Brain (organoid and tissue), 16 donors: ENCODE measurements at places on chromosomes 4 and X.

- no peak for DNase-seq
Observed at GRCh38 chr4:109156356-109156755, 146.1 kb downstream of the COL25A1 start.

GRCh38 chr4:138449938-138450337 is 207.8 kb upstream of the SLC7A11 start:
- DNase-seq = no peak

DNA sequence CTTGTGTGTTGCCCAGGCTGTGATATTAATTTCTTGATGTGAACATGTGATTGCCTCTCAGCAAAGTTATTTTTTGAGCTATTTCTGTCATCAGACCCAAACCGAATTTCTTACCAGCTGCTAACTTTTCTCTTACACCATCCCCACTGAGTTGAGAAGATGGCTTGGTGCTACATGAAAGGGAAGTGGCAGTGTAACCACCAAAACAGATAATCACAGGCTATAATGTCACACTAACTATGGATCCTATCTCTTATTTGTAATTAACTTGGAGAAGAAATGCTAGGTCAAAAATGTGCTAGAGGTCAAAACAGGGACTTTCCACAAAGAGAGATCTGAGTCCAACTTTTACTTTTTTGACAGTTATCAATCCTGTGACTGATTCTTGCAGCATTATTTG is 43.8 kb downstream of the ELOVL6 start:
- DNase-seq = no peak

- no peak for DNase-seq
Observed at GRCh38 chr4:56863441-56864139, 42.1 kb upstream of the SPINK2 start.

GRCh38 chr4:95701500-95702170 is 138.3 kb upstream of the PDHA2 start:
- no peak for DNase-seq

DNA sequence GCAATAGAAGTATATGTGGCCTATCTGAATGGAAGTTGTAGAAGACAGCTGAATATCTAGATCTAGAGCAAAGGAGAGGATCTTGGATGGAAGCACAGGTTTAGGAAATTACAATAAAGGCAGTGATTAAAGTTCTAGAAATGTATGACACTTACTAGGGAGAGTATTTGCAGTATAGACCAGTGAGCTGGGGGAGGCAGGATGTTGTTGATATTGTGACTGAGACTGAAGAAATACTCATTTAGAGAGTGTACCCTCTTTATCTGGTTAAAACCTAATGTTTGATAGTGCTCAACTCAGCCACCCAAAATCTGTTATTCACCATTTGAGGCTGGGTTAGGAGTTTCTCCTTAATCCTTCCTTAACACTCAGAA is 439.5 kb downstream of the GRXCR1 start:
- no peak for DNase-seq

DNA sequence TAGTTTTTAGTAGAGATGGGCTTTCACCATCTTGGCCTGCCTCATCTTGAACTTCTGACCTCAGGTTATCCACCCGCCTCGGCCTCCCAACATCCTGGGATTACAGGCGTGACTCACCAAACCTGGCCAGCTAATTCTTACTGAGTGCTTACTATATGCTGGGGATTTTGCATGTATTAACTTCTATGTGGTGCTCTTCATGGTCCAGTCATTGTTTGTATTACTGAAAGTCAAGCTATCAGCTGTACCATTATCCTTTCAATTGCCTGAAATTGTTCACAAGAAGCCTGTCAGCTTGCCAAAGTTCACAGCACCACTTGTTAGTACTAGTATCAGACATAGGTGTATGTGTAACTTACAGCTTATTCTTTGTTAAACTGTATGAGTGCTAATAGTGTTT is 1272.1 kb downstream of the ARAP2 start:
- DNase-seq = no peak

DNA sequence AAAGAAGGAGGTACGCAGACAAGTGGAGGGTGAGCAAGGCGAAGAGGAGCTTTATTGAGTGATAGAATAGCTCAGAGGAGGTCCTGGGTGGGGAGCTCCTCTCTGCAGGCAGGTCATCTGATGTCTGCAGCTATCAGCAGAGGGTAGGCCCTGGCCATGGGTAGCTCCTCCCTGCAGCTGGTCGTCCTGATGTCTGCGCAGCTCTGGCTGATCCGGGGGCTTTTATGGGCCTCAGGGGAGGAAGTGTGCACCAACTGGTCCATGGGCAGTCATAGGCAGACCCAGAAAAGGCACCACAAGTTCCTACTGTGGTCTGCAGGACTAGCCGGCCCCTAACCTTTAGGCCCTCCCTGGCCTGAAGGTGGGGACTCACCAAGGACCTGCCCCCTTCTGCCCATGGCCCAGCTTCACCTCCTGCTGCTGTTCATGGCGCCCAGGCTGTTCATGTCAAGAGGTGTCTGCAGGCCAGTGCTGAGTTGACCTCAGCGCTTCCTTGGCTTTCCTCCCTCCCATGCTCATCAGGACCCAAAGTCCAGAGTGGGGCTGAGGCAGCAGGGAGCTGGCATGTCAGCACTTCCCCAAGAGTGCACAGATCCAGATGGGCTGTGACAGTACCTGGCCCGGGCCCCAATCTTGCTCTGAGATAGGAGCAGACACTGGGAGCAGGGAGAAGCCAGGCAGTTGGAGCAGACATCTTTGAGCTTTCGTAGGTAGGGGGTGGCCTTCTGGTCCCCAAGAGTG is 46.1 kb downstream of the ARAP2 start:
- DNase-seq = no peak

GRCh38 chr4:132238697-132239096 is 910.4 kb upstream of the PCDH10 start:
- no peak for DNase-seq

- no peak for DNase-seq
Observed at GRCh38 chr4:19806865-19807264, 444.8 kb upstream of the SLIT2 start.

GRCh38 chr4:98606894-98607293 is 51.5 kb downstream of the TSPAN5 start:
- no peak for DNase-seq

DNA sequence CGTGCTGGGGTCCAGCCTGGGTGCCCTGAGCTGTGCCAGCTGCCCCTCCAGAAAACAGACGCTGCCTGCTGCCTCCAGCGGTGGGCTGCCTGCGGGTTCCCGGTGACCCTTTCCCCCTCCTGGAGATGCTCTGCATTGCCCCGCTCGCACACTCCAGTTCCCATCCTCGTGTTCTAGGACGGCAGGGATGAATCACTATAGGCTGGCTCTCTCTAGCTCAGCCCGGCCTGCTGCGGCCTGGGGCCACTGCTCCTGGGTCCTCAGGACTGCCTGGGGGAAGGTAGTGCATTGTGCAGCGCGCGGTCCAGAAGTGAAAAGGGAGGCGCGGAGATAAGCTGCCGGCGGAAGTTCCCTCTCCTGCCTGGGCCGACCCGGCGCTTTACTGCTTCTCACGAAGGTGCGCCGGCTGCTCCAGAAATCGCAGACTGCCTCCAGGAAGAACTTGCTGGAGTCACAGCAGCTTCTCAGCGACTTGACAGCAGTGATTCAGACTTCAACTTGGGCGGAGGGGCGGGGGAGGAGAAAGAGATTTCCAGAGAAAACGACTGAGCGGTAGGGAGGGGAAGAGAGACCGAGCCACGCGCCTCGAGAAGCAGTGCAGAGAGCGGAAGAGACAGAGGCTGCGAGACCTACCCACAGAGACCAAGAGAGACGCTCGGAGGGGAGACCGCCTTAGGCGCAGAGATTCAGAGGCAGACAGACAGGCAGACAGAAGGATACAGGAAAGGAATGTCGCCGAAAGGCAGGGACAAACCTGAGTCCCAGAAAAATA is 6.7 kb upstream of the MSX1 start:
- DNase-seq = peak; percentile 12

DNA sequence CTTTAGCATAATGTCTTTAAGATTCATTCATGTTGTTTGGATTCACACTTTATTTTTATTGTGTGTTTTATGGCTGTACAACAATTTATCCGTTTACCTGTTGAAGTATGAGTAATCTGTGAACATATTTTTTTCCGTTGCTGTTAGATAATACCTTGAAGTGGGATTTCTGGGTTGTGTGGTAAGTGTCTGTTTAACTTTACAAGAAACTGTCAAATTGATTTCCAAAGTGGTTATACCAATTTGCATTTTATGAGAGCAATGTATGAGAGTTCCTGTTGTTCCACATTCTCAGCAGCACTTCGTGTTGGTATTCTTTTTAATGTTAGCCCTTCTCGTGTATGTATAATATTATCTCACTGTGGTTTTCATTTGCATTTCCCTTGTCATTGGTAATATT is 53.6 kb downstream of the USP53 start:
- DNase-seq = no peak

DNA sequence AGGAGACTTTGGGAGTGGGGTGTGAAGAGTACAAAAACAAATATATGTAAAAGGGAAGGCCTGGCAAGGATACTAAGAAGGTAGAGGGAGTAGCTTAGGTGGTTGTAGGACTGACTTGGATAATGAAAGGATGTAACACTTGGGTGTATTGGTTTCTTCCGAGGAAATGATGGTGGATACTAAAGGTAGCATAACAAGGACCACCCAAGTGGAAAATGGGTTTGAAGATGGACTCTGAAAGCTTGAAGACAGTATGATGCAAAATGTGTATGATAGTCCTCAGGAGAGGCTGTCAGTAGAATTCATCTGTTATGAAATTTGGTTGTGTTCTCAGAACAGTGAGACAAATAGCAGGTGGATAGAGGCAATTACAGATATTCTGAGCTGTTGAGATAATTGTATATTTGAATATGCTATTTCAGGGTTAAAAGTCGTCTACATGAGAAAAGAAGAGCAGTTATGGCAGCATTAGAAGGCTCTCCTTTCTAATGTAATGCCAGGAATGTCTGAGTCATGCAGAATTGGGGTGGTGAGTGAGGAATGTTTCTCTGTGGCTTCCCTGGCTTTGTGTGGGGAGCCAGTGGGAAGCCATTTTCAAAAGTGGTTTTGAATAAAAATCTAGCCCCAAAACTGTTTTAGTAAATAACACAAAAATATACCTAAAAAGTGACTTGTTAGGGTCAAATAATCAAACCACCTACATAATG is 75.6 kb downstream of the FHIP1A start:
- no peak for DNase-seq

DNA sequence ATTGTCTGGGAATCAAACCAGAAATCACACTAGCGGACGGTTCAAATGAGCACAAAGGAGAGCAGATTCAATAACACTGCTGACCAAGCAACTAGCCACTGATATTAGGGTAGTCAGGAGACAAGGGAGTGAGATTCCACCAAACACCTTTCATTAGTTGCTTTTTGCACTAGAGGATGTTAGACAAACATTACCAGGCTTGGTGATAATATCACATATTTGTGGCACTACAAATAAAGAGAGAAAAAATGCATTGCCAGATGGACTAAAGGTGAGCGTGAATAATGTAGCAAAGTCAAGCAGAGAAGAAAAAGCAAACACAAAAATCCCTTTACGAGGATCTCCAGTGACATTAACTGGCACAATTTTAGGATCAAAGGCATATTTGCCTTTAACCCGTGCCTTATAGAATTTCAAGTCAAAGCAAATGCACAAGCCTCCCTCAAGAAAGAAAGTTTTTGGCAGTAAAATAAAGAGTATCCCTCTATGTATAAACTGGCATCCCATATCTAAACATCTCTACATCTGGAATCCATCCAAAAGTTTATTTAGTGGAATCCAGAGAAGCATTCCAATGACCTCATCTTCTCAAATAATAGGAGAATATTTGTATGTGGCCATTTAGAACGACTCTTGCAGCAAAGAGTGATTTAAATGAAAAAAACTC is 290.9 kb downstream of the KCTD8 start:
- DNase-seq = no peak

GRCh38 chr4:89312066-89312465 is 4.5 kb upstream of the GPRIN3 start:
- peak; percentile 95 for DNase-seq

DNA sequence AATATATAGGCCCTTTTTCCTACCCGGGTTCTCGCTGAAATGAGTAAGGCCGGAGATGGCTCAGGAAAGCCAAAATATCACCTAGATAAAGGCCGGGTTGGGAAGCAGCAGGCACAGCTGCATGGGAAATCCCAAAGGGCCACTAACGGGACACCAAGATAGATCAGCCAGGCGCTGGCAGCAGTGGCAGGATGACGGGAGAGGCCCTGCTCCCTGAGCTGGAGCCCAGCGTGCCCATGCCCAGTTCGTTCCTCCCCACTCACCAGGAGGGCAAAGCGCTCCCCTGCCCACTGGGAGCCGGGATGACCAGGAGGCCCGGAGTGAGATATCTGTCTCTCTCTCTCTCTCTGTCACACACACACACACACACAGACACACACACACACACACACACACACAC is 109.8 kb downstream of the DCTD start:
- DNase-seq = peak; percentile 27

DNA sequence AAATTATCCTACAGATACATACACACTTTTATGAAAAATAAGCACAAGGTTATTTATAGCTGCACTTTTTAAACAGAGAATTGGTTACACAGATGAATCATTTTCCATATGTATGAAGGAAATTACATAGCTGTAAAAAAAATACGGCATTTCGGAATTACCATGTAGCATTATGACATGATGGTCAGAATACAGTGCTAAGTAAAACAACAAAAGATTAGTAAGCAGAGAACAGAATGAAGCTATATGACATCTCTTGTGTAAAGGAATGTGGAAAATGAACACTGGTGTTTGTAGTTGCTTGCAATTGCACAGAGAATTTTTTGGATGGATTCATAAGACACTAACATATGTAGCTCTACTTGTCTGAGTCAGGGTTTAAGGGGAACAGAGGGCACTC is 1222.0 kb upstream of the PRKX start:
- DNase-seq = no peak

DNA sequence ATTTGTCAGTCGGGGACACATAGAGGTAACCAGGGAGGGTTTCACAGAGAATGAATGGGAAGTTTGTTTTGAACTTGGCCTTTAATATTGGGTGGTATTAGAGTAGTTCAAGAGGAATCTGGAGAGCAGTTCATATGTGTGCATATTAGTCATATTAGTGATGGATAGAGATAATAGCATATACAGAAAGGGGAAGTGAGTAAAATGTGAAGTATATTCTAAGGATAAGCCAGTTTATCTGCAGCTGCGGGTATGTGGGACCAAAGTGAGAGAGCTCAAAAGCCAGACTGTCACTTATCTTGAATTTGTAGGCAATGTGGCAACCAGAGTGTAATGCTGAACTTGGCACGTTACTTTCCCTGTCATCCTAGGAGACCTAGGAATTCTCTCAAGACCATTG is 169.9 kb downstream of the AFF2 start:
- no peak for DNase-seq

GRCh38 chrX:116657071-116657470 is 194.3 kb upstream of the CT83 start:
- no peak for DNase-seq

DNA sequence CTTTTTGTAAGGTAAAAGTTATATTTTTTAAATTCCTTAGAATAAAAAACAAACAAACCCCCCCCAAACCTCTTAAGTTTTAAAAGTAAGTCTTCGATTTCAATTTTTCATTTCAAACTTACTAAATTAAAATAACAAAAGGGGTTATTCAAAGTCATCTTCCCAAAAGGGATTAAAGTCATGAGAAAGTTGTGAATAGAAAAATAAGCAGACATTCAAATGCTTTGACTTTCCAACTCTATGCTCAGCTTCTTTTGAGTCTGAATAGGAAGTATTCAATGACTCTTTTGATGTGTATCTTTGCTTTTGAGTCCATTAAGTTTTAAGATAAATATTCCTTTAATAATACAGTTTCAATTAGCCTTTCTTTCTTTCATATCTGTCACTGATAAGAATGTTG is 138.3 kb downstream of the GRIA2 start:
- no peak for DNase-seq
